ENCODE measurements at places on chromosomes 12 and 14.
A peak's percentile ranks its signal among the peaks of the same experiment; 100 is the strongest.

DNA sequence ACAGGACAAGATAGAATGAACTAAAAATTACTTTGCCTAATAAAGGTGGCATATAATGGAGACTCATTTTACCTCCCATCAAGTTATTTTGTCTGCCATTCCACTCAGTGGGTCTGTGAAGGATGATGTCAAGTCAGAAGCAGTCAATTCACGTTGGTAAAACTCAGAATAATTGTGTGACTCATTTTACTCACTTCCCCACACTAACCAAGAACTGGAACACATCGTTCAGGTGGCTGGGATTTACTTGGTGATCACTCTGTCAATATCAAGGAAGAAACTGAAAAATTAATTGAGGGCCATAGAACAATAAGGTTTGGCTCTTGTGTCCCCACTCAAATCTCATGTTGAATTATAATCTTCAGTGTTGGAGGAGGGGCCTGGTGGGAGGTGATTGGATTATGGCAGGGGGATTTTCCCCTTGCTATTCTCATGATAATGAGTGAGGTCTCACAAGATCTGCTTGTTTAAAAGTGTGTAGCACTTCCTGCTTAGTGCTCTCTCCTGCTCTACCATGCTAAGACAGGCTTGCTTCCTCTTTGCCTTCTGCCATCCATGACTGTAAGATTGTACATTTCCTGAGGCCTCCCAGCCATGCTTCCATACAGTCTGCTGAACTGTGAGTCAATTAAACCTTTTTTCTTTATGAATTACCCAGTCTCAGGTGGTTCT, 35.7 kb upstream of the GTF2A1 start:
- DNase-seq: no peak

DNA sequence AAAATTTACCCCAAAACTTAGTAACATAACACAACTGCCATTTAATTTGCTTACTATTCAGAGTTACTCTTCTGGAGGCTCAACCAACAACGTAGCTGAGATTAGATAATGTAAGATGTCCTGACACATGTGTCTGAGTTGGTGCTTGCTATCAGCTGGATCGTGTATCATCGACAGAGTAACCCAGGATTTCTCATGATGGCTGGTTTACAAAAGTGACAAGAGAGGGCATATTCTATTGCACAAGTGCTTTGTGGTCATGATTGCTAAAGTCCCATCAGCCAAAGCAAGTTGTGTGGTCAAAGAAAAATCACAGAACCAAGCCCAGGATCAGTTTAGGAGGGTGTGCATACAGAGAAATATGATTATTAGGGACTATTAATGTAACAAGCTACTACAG, 73.4 kb downstream of the CAPZA3 start:
- DNase-seq: no peak

DNA sequence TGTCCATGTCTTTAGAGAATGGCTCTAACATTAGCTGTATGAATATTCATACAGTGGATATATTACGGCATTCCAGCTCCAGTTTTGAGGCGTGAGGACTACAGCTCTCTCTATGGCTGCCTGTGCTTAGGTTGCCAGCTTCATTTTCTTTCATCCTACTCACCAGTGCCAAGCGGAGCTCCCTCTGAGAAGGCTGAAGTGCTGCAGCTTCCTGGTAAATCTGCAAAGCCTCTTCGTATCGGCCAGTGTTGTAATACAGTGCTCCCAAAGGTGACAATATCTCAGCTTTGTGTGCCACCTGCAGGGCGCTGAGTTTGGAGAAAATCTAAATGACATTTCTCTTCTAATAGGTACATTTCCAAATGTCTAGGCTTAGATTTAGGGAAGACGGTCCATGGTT, 19.8 kb upstream of the OVCH1 start:
- DNase-seq: no peak

GRCh38 chr14:23883684-23884540, 69.7 kb upstream of the DHRS4 start:
- DNase-seq: no peak

DNA sequence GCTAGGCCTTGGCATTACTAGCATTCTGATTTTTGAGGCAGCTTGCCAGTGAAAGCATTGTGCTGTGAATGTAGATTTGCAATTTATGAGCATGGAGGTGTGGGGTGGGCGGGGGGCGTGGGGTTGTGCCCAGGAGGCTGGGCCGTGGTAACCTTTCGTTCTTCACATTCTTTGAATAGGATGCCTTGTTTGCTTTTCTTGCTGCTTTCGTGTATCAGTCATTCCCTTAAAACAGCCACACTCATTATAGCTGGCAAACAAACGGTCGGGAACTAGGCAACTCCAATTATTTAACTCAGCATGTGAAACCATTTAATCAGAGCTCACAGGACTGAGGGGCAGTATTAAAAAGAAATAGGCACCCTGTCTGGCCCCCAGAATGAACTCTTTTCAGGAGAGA, 115.9 kb upstream of the PELI2 start:
- no peak for DNase-seq

GRCh38 chr12:78208092-78208491, 377.4 kb downstream of the NAV3 start:
- no peak for DNase-seq

- no peak for DNase-seq
Observed at GRCh38 chr12:5197656-5198055, 154.0 kb downstream of the KCNA5 start.

GRCh38 chr12:114476159-114476558, 70.2 kb upstream of the TBX5 start:
- DNase-seq: no peak

- no peak for DNase-seq
Observed at GRCh38 chr14:101070540-101071492, 167.3 kb upstream of the RTL1 start.

GRCh38 chr12:116204785-116205184, 72.7 kb downstream of the MED13L start:
- no peak for DNase-seq

- DNase-seq: no peak
Observed at GRCh38 chr12:72346363-72346944, 74.3 kb downstream of the TRHDE start.

- peak; percentile 29 for DNase-seq
Observed at GRCh38 chr12:52119398-52120254, 40.1 kb downstream of the SMIM41 start.

- DNase-seq: no peak
Observed at GRCh38 chr14:52363961-52364360, 49.8 kb downstream of the PTGER2 start.

DNA sequence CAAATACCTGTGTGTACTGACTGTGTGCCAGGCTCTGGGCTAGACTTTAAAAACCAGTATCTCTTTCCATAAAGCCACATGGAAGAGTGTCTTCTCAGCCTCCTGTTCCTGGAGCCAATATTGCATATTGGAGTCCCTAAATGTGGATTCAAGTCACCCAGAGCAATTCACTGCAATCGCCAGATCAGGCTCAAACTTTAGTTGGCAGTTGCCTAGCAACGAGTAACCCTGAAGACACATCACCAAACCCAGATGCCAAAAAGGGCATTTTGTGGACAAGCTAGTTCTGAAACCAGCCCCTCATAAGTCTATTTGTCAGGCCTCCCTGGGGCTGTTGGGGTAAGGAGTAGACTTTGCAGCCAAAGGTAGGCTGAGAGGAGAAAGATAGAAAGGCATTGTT, 13.7 kb downstream of the DPF3 start:
- no peak for DNase-seq

- DNase-seq: no peak
Observed at GRCh38 chr14:41783403-41783802, 176.7 kb downstream of the LRFN5 start.

- DNase-seq: no peak
Observed at GRCh38 chr12:23043646-23044045, 418.7 kb downstream of the ETNK1 start.

- DNase-seq: no peak
Observed at GRCh38 chr12:11638315-11638916, 11.1 kb upstream of the ETV6 start.

- no peak for DNase-seq
Observed at GRCh38 chr12:93275589-93275988, 102.1 kb upstream of the NUDT4 start.

- DNase-seq: no peak
Observed at GRCh38 chr12:179131-179884, 34.6 kb downstream of the SLC6A12 start.

GRCh38 chr12:108950991-108951739, 69.7 kb downstream of the SVOP start:
- DNase-seq: peak; percentile 56

DNA sequence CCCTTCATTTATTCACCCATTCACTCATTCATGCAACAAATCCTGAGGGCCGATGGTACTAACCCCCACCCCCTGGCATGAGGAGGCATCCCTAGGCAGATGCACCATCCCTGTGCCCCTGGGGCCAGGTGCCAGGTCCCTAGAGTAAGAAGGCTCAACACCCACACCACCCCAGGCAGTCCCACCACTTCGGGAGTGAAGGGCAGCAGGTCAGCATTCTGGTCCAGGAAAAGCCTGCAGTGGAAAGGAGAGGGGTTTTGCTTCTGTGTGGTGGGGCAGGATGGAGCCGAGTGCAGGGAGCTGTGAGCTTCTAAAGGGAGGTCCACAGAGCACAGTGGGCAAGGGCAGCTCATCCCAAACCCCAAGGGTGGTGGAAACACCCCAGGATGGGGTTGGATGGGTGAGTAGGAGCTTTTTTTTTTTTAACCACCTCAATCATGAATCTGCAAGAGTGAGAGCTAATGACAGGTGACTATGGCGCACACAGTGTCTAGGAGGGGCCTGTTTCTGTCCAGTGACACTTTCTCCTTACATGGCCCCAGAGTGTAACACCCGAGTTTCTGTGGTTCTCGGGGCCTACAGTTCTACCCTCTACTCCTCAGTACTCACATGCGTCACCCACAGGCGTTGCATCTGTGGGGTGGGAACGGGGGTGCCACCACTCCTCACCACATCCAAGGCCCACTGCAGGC, 414.3 kb downstream of the TMEM121 start:
- DNase-seq: no peak

DNA sequence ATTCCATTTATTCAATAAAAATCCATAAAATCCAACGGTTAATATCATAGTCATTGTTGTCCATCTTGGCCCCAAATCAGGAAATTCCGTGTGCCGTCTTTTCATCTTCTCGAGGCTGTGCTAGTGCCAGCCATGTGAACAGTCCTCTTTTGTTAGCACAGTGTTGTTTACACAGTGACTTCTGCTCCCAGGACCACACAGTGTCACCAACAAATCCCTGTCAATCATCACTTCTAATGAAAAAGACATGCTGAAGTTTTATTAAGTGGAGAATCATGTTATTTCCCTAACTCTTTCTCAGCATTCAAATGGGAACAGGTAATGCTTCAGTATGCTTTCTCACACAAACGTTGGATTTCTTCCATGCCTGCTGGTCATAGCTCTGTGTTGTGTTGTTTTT, 1.9 kb upstream of the SLCO1A2 start:
- no peak for DNase-seq

GRCh38 chr12:6612247-6612646, 5.1 kb upstream of the CHD4 start:
- no peak for DNase-seq

- DNase-seq: no peak
Observed at GRCh38 chr14:87756661-87757060, 236.3 kb downstream of the GALC start.

- DNase-seq: no peak
Observed at GRCh38 chr14:101001311-101002069, 98.0 kb upstream of the RTL1 start.

DNA sequence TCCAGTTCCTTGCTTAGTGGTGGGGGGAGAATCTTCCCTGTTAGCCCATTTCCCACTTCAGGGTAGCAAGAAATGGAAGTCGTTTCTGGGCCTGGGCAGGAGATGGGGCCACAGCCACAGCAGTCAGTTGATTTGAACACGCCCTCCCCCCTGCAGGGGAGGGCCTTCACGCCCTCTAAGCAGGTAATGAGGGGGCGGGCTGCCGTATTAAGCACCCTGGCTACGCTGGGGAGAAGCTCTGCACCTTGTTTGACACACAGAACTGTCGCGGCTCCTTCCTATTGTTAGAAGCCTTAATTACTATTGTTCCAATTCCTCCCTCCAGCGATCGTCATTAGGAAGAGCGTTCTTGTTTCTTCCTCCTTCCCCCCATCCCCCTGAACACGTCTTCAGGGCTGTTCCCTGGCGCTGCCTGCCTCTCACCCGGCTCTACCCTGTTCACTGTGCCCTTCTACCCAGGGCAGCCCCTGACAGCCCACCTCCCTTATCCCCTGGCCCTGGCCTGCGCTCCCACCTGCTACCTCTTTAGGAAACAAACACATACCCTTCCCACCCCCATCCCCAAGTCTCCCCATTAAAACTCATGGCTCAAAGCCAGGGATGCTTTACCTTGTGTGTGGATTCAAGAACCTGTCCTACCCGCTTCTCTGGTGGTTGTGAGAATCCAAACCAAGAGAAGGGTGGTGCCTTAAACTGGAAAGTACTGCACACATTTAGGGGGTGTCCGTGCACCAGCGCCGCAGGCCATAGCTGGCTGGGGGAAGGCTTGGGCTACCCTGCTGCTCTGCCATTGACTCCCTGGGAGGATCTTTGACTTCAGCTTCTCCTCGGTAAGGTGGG, 137.6 kb downstream of the TSPAN9 start:
- DNase-seq: no peak

- DNase-seq: no peak
Observed at GRCh38 chr12:6080149-6081045, 44.1 kb downstream of the VWF start.

DNA sequence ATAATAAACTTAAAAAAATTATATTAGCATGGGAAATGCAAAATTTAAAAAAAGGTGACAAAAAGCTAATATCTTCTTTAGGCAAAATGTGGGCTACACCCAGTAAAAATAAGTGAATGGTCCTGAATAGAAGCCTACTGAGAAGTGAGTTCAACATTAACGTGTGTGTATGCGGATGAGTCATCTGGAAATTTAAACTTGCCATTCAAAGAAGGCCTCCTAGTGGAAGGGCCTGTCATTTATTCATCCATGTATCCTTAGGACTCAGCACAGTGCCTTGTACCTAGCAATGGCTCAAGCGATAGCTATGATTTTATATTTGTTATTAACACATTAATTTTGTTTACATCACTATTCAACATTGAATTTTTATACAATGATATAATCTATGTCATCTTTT, 226.2 kb downstream of the NUBPL start:
- DNase-seq: no peak

GRCh38 chr12:39839072-39839471, 219.5 kb upstream of the ABCD2 start:
- no peak for DNase-seq

DNA sequence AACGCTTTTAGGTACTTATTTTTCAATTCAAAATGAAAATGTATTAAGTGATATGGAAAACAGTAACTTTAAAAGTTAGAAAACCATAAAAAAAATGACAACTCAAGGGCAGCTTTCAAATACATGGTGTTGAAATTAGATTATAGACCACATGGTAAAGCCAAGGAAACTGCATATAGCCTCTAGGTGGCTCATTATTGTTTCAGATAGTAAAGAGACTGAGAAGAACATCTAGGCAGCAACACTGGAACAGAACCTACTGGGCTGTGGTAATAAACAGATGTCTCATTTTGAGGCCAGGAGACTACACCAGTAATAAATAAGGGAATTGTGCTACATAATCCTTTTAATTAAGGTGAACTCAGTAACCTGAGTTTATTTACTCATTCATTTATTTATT, 13.0 kb downstream of the FBXO33 start:
- no peak for DNase-seq

Measured in stimulated activated CD4-positive, alpha-beta T cell treated with anti-CD3 and anti-CD28 coated beads, Interleukin-1b, Interleukin-23, amount 100 ng/mL, for 4 hours (primary cell).